ENCODE measurements at places on chromosomes 2 and 18. TPM values are rescaled to one million over a fixed set of nuclear protein-coding genes. Genes with fewer than 3 reads are reported as not detected.

Gene ANKRD62
- not detected for total RNA-seq

Gene FAP
- total RNA-seq: 172 TPM

Gene NOSTRIN
- not detected for total RNA-seq

Gene MOGAT1
- total RNA-seq: not detected

Gene PTPRN
- total RNA-seq: 23.5 TPM

Gene DUSP28
- total RNA-seq: 2.4 TPM

Gene ZNF532
- total RNA-seq: 57.8 TPM

Measured in smooth muscle cell of the pulmonary artery (primary cell).